ENCODE measurements at places on chromosomes 4 and X. TPM values are rescaled to one million over a fixed set of nuclear protein-coding genes. Genes with fewer than 3 reads are reported as not detected.

DNA sequence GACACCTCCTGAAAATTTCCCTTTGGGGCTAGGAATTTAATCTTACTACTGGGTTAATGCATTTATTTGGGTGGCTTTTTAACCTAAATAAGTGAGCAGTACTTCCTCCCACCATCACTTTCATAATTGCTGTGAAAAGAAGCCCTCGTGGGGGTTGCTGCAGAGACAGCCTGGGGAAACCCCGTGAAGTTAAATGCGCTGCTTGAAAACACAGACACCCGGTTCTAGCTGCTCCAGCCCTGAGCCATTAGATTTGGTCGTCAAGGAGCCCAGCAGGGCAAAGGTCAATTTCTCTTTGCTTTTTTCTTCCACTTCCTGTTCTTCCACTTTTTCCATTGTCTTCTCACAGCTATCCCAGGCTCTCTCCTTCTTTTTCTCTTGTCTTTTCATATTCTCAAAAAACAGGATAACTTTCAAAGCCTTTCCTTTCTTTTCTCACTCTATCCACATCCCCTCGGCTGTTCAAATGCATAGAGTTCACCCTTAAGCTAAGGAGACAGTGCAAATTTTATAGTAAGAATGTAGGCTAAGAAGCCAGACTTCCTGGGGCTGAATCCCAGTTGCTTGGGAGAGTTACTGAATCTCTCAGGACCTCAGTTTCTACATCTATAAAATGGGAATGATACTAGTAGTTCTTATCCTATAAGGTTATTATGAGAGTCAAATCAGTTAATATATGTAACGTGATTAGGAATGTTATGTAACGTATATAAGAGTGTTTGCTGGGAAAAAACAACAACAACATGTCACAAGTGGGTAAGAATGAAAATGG, 91.5 kb upstream of the ZNF827 start:
- DNase-seq = no peak

DNA sequence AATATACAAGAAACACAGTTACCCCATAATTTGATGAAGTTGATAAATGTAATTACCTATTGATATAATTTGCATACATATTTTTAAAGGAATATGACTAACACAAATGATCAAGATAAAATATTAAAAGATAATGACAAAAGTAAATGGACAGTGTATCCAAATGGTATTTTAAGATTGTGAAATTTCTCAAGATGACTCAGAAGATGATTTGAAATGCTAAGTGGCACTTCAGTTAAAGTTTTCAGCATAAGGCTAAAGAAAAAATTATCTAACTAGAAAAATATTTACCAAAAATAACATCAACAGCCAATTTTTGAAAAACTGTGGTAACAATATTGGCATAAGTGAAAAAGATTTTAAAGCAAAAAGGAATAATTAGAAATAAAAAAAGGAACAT, 248.4 kb upstream of the NDST4 start:
- no peak for DNase-seq

GRCh38 chr4:56505269-56506130, at the start of gene ARL9:
ARL9 (plus strand) TSS chr4:56505791; CDS start chr4:56505863, 72 bp downstream.
- DNase-seq = peak; percentile 59

- DNase-seq = peak; percentile 58
Observed at GRCh38 chr4:6727081-6727942, 11.3 kb downstream of the BLOC1S4 start.

DNA sequence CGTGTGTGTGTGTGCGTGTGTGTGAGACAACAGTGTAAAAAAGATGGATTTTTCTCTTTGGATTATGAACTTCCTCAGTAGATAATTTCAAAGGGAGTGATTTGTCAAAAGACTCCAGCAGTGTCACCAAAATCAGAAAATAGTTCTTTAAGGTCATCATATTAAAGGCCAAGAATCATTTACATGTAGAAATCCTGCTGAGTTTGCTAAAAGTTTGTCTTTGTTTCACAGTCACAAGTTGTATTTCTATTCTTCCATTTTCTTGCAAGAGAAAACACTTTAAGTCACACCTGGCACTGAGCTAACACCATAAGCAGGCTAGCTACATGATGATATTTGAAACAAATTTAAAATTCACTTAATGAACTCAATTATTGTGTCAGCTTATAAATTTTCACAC, 222.7 kb downstream of the PACRGL start:
- no peak for DNase-seq

DNA sequence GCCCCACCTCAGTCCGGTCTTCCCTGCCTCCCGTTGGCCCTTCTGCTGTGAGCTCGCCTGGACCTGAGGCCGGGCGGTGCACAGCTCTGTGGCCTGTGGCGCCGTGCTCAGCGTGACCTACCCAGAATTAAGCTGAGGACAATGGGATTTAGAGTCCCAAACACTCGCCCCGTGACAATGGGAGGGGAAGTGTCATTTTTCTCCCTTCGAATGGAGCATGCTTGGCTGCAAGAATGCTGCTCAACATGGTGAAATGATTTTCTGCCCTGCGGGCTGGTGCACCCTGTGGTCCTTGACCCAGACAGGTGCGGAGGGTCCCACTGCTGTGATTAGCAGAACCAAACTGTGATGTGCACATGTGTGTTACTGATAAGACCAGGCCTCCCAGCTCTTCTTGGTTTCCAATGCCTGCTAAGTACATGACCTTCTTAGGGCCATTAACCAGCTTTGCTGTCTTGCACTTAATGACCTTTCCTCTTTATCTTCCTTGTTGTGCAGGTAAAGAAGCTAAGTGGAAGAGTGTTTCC, 772 bp downstream of the EOLA1 start:
- no peak for DNase-seq

GRCh38 chr4:55440786-55441185, 45.0 kb downstream of the TMEM165 start:
- no peak for DNase-seq

GRCh38 chr4:67861513-67861912, 22.3 kb downstream of the TMPRSS11D start:
- DNase-seq = no peak

- DNase-seq = no peak
Observed at GRCh38 chr4:147923854-147924253, 192.0 kb downstream of the ARHGAP10 start.

GRCh38 chr4:38422850-38423249, 241.1 kb upstream of the KLF3 start:
- DNase-seq = no peak

DNA sequence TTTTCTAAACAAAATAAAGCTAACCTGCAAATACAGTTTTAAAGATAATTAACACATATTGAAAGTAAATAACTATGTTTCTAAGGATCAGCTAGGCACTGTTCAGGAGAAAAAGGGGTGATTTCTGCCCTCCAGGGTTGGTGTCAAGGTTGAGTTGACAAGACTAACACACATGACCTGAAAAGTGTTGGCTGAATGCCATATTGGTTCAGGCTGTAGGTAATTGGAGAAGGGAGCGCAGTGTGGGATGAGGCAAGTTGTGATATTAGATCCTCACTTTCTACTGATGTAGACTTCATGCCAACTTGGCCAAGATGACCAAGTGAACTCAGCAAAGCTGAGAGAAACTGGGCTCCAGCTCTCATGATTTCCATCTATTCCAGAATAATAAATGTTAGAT, 42.2 kb downstream of the PPM1K start:
- no peak for DNase-seq

- no peak for DNase-seq
Observed at GRCh38 chr4:17531538-17532285, 16.7 kb downstream of the CLRN2 start.

DNA sequence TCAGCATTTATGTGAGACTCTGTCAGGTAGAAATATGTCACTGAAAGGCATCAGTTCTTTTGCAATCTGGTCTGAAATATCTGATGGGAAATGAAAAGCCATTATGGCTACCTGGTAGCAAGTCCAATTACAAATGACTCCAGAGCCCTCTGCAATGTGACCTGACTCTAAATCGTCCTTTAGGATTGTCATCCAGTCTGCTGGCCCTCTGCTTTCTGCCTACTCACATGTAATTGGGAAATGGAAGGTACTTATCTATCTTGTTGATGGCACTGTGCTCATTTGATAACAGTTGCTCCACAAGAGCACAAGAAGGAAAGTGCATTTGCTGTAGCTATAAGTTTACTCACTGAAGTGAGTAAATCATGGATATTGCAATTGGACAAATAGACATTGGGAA, 799.8 kb downstream of the RAPGEF2 start:
- DNase-seq = no peak

DNA sequence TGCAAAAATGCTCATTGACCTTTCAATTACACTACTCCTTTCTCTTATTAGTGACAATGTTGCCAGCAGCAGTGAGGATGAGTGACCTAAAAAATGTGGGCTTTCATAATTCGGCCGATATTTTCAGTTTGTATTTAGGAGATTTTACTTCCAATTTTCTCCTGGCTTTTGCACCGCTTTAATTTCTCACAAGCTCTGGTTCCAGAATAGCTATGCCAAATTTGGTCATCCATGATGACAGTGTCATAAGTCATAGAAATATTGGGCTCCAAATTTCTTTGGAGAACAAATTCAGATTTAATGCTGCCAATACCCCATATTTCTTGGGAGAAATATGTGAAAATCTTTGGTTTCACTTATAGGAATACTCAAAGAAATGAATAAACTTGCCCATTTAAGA, 187.7 kb upstream of the HCCS start:
- no peak for DNase-seq

- peak; percentile 25 for DNase-seq
Observed at GRCh38 chrX:22135171-22135711, 103.1 kb downstream of the PHEX start.

DNA sequence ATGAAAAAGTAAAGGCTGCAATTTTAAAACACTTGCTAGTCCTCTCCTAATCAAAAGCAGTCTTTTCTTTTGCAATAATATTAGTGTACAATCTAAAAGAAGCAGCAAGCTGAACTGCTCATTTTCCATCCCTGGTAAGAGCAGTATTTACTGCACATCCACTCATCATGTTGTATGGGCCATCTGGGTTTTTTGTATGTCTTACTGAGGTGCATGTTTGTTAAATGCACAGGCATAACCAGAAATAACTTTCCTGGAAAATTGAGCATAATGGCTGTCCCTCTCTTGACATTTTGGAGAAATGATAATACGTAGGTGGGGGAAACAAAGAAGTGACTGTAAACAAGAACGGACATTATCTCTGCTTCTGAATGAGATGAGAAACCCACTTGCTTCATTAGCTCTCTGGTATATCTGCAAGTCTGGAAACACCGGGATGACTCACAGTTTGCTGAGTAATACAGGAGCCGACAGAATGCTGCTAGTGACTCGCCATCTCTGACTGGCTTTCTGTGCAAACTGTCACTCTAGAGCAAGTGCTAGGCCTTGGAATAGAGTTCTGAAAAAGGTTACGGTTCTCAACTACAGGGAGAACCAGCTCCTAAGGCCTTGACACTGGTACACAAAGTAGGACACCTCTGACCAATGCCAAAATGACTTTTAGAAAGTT, 85.7 kb upstream of the MTM1 start:
- no peak for DNase-seq

DNA sequence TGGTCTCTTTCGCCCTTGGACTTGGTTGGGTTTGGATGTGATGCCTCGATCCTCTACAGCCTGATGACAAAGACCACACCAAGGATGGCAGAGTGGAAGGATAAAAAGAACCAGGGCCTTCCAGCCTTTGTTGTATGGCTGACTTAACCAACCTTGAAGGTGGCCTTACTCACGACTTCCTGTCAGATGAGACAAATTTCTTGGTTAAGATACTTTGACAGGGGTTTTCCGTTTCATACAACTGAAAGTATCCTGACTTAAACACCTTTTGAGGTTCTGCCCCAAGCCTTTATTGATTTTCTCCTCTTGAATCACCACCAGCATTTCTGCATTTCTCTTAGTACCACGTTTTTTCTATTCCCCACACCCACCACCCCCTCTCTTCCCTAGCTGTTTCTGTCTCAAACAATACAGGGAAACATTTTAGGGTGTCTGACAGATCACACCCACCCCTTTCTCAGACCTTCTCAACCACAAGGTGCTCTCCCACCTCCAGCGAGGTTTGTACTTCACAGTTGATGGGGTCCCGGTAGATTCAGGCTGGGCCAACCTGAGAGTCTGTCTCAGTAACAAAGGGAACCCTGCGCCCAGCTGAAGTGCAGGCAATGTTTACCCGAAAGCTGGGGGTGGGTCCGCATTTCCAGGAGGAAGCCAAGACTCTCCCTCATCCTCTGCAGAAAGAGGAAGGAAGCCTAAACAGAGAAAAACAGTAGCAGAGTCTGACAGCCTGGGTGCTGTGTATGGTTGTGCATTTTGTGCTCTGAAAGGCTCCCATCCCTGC, 5.0 kb upstream of the TSPAN5 start:
- DNase-seq = no peak

DNA sequence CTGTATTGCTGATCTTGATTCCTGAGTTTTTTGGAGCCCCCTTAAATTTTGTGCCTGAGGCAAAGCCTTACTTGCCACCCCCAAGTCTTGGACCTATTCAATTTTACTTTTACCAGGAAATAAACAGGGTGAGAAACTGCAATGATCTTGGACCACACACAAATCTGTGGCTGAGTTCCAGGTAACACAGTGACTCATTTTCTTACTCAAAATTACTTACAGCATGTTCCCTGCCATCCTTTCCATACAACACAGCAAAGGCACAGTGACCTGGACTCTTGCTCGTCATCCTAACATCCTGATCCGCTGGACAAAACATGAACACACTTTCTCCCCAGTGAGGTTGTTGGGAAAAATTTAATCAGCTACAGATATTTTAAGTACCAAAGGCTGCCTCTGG, 60.7 kb upstream of the S100G start:
- DNase-seq = no peak

- DNase-seq = no peak
Observed at GRCh38 chr4:95102162-95102790, 344.5 kb downstream of the BMPR1B start.

- no peak for DNase-seq
Observed at GRCh38 chr4:6175426-6175825, 24.9 kb downstream of the JAKMIP1 start.

- DNase-seq = peak; percentile 44
Observed at GRCh38 chr4:41369680-41370079, 113.0 kb downstream of the UCHL1 start.

The AKAP14 gene
- not detected for total RNA-seq

The PACRGL gene
- 72.5 TPM for total RNA-seq

The SRPX2 gene
- 40.0 TPM for total RNA-seq

The PDLIM3 gene
- 361 TPM for total RNA-seq

The PDGFRA gene
- total RNA-seq = 465 TPM

The GNPDA2 gene
- 21.2 TPM for total RNA-seq

The ARHGAP6 gene
- 5.1 TPM for total RNA-seq

The HSFX2 gene
- total RNA-seq = 0.96 TPM

The HMX1 gene
- total RNA-seq = not detected

The ATP2B3 gene
- total RNA-seq = 0.48 TPM

The CXCL6 gene
- total RNA-seq = 1.2 TPM

The NHSL2 gene
- total RNA-seq = 25.3 TPM

All from umbilical cord (tissue), 2 donors.